ENCODE measurements at places on chromosomes 4 and X.
A peak's percentile ranks its signal among the peaks of the same experiment; 100 is the strongest.

GRCh38 chr4:98619180-98619579 lies 39.2 kb downstream of the TSPAN5 start:
- peak; percentile 53 for DNase-seq

DNA sequence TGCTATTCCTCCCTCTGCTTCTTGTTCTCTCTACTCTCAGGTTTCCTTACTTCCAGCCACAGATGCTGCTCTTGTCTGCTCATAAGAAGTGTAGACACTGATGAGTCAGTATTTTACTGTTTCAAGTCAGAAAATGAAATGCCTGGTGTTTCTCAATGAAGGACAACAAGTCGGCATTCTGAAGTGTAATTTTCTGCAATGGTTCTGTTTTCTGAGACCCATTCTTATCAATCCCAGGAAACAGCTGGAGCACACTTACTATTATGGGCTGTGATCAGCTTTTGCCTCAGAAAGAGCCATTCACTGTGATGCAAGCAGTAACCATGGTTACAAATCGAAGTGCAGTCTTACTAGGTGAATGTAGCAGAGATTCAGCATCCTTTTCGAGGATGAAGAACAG lies 42.0 kb downstream of the SLC4A4 start:
- DNase-seq: peak; percentile 23

GRCh38 chrX:2395261-2395992 lies 105.3 kb downstream of the DHRSX start:
- no peak for DNase-seq

DNA sequence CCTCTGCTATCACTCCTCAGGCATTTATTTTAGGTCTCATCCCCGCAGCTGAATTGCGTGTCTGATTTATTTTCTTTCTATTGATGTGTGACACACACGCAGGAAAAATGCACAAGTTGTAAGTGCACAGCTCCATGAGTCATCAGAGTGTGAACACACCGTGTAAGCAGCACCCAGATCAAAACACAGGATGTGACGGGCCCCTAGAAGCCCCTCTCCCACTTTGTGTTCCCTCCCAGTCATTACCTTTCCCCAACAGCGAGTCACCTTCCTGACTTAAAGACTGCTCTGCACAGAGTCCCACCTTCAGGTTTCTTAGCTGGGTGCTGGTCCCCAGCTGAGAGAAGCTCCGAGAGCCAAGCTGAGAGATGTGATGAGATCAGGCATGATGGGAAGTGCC lies 436.7 kb downstream of the MID1IP1 start:
- DNase-seq: no peak

DNA sequence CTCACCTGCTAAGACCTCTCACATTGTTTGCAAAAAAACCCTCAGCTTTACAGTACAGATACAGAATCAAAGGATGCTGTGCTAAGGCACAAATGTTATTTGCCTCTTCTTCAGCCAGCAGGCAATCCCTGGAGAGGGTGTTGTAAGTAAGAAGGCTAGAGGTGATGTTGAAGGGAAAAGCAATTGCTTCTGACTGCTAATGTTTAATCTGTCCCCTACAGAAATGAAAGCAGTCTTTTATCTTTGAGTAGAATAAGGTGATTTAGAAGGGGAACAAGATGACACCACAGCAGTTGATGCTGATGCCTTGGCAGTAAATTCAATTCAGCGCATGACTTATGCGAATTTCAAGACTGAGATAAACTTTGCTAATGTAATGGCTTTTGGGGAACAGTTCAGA lies 1064.8 kb upstream of the IGFBP7 start:
- DNase-seq: peak; percentile 12

- peak; percentile 98 for DNase-seq
Observed at GRCh38 chr4:144709793-144710525, 64.0 kb downstream of the HHIP start.

DNA sequence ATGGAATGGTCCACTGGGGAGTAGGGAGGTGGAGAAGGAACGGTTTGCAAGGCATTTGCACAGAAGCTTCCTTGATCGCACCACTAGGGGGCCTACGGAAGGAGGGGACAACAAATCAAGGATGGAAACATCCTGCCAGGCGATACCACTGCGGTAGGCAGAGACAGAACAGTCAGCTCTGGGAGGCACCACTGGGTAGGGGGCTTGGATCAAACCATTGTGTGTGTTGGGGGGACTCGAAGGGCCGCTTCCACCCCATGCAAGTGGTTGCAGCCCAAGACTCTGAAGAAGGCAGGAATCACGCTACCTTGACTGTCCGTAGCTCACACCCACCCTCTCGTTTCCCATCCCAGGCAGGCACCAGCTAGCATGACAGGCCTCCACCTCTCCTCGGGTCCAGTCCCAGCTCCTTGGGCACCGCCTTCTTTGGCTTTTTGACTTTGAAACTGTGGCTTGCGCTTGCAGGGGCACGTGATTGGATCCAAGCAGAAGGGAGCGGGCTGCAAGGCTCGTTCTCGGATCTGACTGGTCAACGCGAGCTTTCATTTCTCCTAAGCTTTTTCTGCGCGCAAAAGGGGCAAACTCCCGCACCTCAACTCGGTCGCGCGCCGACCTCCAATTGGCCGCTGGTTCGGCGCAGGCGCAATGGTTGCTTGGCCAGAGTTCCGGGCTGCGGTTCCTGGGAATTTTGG lies 28.4 kb downstream of the GAGE1 start:
- no peak for DNase-seq

- DNase-seq: no peak
Observed at GRCh38 chr4:74962584-74962983, 29.7 kb downstream of the PARM1 start.

GRCh38 chrX:9917861-9918260 lies 49.3 kb upstream of the CLDN34 start:
- no peak for DNase-seq

- no peak for DNase-seq
Observed at GRCh38 chr4:184657144-184657543, 7.6 kb downstream of the PRIMPOL start.

DNA sequence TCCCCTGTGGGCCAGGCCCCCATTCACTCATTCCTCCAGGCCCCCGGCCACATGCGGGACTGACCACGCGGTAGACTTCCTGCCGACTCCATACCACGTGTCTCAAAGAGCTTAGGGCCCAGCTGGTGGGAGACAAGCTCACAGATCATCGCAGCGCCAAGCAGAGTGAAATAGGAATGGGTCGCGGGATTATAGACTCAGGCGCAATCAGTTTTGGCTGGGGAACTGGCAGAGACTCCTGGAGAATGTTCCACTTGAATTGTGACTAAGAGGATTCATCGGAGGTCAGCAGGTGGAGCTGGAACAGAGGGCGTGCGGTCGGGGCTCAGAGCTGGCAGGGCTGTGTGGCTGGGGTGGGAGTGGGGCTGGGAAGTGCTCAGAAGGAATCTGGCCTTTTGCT lies 15.6 kb downstream of the ATP2B3 start:
- no peak for DNase-seq

DNA sequence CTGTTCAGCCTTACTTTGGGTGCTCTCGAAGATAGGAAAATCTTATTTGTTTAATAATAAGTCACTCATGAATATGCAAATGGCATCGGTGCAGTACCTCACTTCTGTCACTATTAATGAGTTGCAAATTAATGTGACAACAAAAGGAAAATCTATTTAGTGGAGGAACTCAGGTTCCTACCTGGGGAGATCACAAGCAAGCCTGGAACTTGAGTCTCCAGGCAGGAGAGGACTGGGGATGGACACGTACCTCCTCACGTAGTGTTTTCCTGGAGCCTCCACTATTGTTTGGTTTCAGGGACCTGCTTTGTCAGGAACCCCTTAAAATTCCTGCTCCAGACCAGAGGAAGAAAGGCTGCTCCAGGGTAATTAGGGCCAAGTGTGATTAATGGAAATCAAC lies 82.1 kb downstream of the BCOR start:
- DNase-seq: no peak

- peak; percentile 16 for DNase-seq
Observed at GRCh38 chrX:133412246-133412645, 3.0 kb downstream of the GPC4 start.

GRCh38 chr4:37471971-37472370 lies 214.2 kb downstream of the RELL1 start:
- peak; percentile 38 for DNase-seq

All from pons (tissue), 1 donor.